NCI-H187 (cell line): ENCODE measurements at places on chromosomes 3 and 15.

DNA sequence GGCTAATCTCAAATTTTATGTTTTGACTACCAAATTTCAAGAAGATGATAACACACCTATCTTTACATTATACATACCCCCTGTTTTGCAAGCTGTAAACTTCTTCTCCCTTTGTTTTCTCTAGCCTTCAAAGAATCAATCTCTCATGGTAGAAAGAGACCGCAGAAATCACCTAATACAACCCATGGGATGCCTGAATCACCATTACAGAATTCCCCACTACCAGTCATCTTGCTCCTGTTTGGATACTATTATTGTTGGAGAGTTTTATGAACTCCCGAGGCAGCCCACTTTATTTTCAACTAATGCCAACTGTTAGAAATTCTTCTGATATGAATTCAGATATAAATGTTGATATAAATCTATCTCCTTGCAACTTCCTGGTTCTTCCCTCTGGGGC is 110.9 kb downstream of the FRMD5 start:
- no peak for DNase-seq

DNA sequence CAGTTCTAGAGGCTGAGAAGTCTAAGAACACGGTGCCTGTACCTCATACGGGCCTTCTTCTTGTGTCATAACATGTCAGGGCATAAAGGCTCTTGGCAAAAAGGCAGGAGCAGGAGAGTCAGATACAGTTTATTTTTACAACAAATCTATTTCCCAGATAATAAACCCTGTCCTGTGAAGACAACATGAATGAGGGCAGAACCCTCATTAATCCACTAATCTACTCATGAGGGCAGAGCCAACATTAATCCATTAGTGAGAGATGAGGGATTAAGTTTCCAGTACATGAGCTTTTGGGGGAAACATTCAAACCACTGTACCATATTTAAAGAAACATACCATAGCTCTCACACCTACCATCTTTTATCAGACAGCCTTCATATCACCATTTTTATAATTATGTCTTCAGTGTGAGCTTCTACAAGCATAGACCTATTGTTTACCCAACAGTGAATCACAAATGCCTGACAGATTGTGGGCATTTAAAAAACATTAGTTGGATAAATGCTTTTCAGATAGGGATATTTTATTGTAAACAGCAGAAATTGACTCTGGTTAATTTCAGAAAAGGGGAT is 645.8 kb downstream of the GRM7 start:
- no peak for DNase-seq

- no peak for DNase-seq
Observed at GRCh38 chr3:10340476-10340875, 19.6 kb upstream of the SEC13 start.

DNA sequence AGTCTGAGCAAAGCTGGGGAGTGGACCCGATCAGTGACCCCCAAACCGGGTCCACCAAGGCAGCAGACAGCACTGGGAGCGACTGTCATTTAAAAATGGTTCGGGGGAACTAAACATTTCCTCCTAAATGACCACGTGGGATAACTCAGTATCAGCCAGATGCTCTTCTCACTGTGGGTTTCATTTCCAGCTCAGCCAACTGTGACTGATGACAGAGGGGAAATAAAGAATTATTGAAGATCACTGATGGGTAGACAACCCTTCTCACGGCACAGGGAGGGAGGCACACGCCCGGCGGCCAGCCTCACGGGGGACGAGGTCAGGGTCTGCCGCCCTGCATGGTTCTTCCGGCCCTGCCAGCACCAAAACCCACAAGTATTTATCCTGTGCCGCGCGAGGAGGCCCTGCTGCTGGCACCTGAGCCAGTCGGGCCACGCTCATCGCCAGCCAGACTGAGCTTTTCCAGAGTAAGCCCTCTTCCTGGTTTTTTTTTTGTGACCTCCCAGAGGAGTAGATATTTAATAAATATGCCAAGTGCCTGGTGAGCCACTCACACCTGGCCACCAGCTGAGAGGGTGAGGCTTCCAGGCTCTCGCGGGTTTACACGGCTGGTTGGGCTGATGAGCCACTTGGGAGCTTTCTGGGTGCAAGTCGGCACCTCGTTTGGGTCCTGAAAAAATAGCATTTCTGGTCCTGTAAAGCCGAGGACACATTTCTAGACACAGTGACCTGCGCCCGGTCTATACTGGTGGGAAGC is 6.2 kb downstream of the MELTF start:
- peak; percentile 61 for DNase-seq

DNA sequence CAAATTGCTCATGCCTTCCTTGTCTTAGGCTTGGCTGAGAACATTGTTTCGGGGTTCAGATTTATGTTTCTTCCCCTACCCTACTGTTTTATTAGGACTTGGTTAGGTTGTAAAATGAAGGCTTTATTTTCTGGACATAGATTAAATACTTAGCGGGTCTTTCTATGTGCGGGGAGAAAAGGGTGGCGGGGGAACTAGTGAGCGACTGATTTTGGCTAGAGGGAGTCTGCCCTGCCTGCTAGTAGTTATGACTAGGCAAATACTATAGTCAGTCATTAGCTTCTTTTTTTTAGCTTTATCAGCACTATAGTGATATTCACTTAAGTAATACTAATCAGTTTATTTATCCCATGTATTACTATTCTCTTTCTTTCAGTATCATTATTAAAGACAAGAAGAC is 3.6 kb downstream of the CADM2 start:
- DNase-seq = no peak

DNA sequence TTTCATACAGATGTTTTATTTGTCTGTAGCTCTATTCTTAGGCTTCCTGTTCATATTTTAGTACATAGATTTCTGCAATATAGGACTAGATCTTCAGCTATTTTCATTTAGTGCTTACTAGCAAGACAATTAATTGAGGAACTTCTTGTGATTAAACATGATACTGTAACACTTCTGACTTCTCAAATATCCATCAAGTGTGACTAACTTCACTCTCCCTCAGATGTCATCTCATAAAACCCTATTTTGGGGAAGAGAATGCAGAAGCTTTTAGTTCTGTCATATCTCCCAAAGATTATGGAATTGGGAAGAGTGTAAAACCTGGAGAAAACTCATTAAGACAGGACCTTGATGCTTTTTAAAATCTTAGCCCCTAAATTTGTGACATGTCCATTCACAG is 28.6 kb upstream of the GOLIM4 start:
- DNase-seq = no peak

- no peak for DNase-seq
Observed at GRCh38 chr3:64214381-64215018, 10.8 kb downstream of the PRICKLE2 start.

- DNase-seq = no peak
Observed at GRCh38 chr15:71565006-71565405, 245.3 kb upstream of the NR2E3 start.

DNA sequence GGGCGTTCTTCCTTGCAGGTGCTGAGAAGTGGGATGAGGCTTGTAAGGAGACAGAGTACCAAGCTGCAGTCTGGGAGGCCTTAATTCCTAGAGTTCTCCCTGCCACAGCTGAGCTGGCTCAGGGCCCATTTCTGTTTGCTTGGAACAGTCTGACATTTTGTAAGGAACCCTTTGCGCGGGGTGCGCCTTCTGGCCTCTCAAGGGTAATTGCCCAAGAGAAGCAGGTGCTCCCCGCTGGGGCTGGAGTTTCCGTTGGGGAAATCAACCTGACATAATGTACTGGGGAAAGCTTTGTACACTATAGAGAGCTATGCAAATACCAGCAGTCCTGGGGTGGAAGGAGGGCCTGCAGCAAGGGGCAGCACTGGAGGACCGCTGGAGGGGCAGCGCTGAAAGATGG is 83.6 kb downstream of the HMG20A start:
- peak; percentile 82 for DNase-seq

DNA sequence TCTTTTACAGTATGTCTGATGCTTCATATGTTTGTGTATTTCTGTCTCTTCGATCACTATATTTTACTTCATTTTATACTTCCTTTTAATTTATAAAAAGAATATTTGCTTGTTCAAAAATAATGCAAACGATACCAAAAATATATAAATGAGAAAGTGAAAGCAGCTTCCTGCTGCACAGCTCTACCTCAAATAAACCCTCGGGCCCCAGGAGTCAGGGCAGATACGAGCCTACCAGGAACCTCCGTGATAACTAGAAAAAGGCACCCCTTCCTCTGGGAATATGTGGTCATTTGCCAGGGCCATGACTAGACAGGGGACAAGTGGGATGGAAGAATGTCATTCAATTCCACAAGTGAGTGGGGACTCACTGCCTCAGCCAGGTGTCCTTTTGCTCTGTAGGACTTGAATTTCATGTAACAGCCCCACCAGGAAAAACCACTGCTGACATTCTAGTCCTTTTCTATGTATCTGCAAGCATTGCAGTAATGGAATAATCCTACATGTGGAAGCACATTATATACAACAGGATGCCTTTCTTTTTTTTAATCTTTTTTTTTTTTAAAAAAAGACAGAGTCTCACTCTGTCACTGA is 133.3 kb downstream of the SUCLG2 start:
- DNase-seq = no peak

- no peak for DNase-seq
Observed at GRCh38 chr3:171838218-171838720, 4.9 kb upstream of the TMEM212 start.

DNA sequence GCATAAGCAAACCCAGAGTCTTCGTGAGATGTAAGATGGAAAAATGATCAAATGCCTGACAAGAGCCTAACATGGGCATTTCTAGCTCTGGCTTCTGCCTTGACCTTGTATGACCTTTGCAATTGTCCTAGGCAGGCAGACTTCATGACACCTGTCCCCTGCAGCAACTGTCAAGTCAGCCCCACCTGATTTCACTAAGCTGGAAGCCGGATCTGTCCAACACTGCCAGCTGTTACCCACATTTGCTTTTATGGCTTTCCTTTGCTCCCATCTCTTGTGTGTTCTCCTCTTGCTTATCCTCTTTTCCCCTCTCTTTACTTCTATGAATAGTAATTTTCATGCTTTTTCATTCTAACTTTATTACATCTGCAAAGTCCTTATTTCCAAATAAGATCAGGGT is 48.5 kb upstream of the TNIK start:
- no peak for DNase-seq

DNA sequence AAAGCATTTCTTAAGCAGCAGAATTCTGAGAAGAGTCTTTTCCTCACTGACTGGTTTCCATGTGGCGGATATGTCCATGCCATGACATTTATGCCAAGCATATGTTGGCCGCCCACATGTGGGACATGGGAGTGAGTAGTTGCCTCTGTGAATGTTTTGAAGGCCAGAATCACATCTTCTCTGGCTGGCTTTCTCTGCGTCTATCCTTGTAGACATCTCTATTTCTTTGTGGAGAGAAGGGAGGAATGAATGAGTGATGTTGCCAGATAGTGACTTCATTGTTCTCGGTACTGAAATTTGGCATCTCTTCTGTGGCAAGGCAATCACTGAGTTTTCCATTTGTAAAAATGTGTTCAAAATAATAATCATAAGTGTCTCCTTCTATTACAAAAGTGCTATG is 316.0 kb downstream of the CLSTN2 start:
- DNase-seq = no peak

DNA sequence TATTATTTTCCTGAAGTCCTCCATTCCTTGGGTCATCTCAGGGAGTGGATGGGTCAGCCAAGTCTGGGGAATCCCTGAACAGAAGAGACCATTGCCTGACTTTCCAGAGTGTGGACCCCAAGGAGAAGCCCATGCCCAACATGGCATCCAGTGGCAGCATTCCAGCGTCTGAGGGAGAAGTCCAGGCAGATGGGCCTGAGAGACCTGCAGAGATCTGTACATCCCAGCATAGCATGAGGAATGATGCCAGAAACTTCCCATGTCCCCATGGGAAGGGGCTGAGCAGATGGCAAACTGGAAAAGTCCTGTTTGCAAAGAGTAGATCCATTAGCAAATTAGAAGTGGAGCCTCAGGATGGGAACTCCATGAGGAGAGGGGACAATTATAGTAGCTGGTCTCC is 17.6 kb upstream of the COLQ start:
- DNase-seq = no peak

DNA sequence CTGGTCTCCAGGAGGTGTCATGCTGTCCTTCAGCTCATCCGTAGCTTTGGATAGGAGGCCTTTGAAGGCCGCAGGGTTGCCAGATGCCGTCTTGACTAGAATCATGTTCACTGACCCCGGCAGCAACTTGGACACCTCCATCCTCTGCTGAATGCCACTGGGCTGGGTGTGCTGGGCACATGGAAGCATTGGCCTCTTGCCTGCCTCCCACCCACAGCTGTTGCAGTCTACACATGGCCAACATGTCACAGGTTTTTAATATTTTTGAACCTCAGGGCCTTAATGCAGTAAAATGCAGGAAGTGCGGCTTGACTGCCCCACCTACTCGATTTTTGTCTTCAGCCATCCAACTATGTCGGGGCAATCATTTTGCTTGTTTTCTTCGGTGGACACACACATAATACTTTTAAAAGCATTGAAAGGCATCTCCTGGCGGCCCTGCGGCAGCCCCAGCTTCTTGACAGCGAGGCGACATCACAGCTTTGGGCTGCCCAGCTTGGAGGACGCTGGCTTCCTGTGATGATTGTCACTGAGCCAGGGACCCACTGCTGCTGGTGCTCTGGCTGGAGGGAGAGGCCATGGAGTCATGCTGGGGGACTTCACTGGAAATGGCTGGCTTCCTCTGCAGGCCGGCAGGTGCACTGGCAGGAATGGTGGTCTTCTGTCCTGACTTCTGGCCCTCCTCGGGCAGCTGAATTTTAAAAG is 31.6 kb upstream of the ACAD9 start:
- no peak for DNase-seq

DNA sequence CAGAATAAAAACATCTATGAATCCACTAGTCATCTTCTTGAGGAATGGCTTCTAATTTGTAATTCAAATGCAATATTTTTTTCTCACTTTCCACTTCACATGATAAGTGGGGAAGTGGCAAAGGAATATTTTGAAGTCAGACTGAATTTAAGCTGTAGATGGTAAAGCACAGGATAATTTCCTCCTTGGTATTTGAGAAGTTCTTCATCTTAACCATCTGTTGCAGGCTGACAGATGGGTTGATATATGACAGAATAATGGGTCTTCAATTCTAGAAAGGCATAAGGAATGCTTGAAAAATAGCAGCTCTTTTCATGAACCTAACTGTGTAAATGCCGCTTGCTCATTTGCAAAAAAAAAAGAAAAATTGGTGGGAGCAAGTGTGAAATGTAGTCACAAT is 66.5 kb upstream of the SNTN start:
- DNase-seq = no peak

GRCh38 chr15:52556524-52557273 is 12.1 kb downstream of the ARPP19 start:
- DNase-seq = no peak

- DNase-seq = no peak
Observed at GRCh38 chr3:177622520-177622919, 425.2 kb upstream of the TBL1XR1 start.

- DNase-seq = no peak
Observed at GRCh38 chr3:69930564-69930963, 69.0 kb upstream of the SAMMSON start.

DNA sequence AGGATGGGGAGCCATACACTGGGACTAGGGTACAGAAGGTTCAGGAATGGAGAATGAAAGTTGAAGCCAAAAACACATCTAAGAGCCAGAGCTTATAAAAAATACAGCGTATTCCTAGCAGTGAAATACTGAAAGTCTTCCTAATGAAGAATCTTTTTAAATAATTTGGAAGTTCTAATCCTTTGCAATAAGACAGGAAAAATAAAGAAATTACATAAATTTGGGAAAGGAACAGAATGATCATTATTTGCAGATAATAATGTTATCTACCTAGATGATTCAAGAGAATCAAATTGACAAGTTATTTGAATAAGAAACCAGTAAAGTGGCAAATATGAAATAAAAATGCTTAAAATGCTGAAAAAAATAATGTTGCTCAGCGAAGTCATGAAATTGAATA is 32.3 kb upstream of the NR2F2 start:
- DNase-seq = no peak

- DNase-seq = peak; percentile 6
Observed at GRCh38 chr3:6262010-6262409, 598.9 kb upstream of the GRM7 start.

- DNase-seq = no peak
Observed at GRCh38 chr3:20141316-20141715, 44.7 kb downstream of the SGO1 start.
